ENCODE measurements at places on chromosomes 3 and 15.

GRCh38 chr3:21991061-21991460 lies 240.1 kb upstream of the ZNF385D start:
- no peak for DNase-seq

DNA sequence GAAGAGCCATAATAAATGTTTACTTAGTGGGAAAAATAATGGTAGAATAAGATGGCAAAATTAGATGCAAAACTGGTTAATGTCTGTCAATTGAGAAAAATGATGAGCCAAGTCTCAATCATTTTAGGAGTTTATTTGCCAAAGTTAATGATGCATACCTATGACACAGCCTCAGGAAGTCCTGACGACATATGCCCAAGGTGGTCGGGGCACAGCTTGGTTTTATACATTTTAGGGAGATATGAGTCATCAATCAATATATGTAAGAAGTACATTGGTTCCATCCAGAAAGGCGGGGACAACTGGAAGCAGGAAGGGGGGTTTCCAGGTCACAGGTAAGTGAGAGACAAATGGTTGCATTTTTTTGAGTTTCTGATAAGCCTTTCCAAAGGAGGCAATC lies 31.5 kb downstream of the CLEC3B start:
- no peak for DNase-seq

- DNase-seq = no peak
Observed at GRCh38 chr3:169390271-169390670, 273.2 kb downstream of the MECOM start.

- DNase-seq = no peak
Observed at GRCh38 chr3:153245661-153246060, 83.6 kb downstream of the RAP2B start.

DNA sequence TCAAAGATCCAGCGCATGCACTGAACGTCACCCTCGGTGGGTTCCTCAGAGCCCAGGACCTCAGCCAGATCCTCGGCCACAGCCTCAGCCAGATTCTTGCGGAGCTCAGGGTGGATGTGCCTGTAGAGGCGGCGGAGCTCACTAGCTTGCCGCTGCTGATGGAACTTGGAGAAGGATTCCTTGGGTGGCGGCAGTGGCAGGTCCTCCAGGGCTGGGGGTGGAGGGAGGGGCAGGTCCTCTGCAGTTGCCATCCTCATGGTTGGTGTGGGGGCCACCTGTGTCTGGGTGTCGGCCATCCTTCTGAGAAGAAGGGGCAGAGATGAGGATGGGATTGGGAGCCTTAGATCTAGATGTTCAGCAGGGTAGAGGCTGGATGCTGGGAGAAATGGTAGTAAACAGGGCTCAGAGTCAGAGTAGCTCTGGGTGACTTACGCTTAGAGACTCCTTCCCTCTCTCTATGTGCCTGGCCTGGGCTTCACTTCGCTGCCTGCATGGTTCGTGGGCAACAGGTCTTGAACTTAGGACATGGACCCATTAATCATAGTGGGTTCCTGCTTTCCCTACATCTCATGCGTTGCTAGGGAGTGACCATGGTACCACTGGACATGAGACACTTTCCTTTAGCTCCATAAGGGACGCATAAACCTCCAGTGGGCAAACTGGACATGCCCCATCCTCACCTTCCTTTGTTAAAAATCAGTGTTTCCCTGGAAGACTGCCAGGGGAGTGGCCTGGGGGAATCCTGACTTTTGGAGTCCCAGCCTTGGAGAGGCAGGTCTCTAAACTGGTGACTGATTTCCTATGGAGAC lies 3.0 kb downstream of the XIRP1 start:
- DNase-seq = no peak

All from activated CD8-positive, alpha-beta memory T cell treated with anti-CD3 and anti-CD28 coated beads for 1 hour (primary cell).